ENCODE measurements at places on chromosomes 12 and 14. TPM values are rescaled to one million over a fixed set of nuclear protein-coding genes. Genes with fewer than 3 reads are reported as not detected.

GRCh38 chr14:100618318-100618693 lies 31.1 kb upstream of the BEGAIN start:
- DNase-seq: no peak

DNA sequence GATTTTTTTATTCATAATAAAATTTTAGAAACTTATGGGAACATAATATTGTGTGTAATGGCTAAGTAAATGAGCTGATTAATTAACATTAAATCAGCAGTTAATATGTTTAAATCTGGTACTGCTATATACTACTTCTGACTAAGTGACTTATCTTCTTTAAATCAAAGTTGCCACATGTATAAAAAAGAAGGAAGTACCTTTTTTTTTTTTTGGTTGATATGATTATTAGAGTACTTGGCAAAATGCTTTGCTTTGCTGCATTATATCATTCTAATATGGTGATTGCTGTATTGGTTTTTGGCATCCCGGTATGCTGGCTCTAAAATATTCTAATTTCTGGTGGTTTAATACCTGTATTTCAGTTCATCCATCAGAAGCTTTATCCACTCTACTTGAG lies 319.1 kb upstream of the RGS6 start:
- DNase-seq: no peak

GRCh38 chr12:56682323-56682722 lies 5.8 kb downstream of the PTGES3 start:
- no peak for DNase-seq

- no peak for DNase-seq
Observed at GRCh38 chr12:124525927-124526692, 41.3 kb downstream of the NCOR2 start.

DNA sequence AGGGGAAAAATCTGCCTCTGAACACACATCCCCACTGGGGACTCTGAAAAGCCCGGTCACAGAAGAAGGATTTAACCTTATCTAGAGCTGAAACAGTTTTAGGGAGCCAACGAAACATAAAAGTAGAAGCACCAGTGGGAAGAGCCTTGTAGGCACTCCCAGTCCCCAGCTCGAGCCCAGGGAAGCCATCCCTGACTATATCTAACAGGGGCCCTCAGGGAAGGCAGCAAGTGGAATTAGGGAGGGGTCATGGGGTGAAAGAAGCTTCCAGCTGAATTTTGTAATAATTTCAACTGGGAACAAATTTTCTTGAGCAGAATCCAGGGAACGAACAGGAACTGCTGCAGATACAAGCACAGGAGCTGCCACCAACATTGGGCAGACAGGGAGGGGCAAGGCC lies 127.8 kb downstream of the BMP4 start:
- DNase-seq: no peak

PELI2 gene
- total RNA-seq: 2.1 TPM

TSHR gene
- total RNA-seq: 0.50 TPM

GRCh38 chr14:20631023-20631879 lies 10.2 kb downstream of the OR6S1 start:
- DNase-seq: peak; percentile 42

NYNRIN gene
- total RNA-seq: 2.4 TPM

DNA sequence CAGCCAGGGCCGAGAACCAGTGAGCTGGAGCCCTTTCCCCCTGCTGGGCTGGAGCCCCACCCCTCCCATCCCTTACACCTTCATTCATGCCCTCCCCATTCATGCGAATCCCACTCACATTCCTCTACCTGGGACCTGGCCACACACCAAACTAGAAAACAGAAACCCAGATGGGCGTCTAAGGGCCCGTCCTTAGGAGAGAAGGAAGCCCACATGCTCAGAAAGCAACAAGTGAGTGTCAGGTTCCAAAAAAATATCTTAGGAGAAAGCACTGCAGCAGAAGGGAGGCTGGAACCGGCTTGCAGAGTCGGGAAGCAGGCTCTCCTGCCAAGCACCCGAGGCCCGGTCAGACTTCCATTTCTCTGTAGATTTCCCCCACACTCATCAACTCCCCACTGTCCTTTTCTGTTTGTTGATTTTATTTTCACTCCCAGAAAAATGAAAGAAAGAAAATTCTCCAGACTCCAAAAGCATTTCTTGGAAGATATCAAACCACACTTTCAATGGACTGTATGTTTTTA lies 13.6 kb downstream of the BCL11B start:
- DNase-seq: no peak

KRT75 gene
- total RNA-seq: not detected

- no peak for DNase-seq
Observed at GRCh38 chr12:2261708-2262107, 208.9 kb downstream of the CACNA1C start.

BEGAIN gene
- total RNA-seq: 1.0 TPM

Data from renal cortical epithelial cell (primary cell).